NCI-H345 (cell line): ENCODE measurements at places on chromosomes 3 and 15.

- no peak for DNase-seq
Observed at GRCh38 chr15:58466566-58466965, 34.8 kb downstream of the LIPC start.

DNA sequence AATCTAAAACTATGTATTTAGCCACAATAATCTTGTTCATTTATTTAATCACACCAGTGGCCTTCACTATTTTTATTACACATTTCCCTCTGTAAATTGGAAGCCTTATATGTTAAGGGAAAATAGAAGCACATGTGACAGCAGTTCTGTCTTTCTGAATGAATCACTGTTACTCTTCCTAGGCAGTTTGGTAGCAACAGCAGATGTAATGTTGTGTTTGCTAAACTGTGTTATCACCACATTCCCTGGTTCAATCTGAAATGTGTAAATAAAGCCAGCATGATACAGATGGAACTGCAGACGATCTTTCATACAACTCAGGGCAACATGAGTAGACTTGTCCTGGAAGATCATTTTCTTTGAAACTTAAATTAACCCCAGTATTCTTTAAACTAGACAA lies 220.1 kb downstream of the MCTP2 start:
- DNase-seq: no peak

- no peak for DNase-seq
Observed at GRCh38 chr3:73572368-73572767, 52.4 kb downstream of the PDZRN3 start.

- no peak for DNase-seq
Observed at GRCh38 chr3:55611121-55611520, 124.0 kb upstream of the WNT5A start.

- no peak for DNase-seq
Observed at GRCh38 chr15:33152502-33153109, 41.9 kb downstream of the FMN1 start.

GRCh38 chr3:183044547-183045229 lies 54.6 kb downstream of the MCCC1 start:
- DNase-seq: no peak

GRCh38 chr3:42547401-42547945 lies 34.3 kb downstream of the SEC22C start:
- DNase-seq: peak; percentile 37

DNA sequence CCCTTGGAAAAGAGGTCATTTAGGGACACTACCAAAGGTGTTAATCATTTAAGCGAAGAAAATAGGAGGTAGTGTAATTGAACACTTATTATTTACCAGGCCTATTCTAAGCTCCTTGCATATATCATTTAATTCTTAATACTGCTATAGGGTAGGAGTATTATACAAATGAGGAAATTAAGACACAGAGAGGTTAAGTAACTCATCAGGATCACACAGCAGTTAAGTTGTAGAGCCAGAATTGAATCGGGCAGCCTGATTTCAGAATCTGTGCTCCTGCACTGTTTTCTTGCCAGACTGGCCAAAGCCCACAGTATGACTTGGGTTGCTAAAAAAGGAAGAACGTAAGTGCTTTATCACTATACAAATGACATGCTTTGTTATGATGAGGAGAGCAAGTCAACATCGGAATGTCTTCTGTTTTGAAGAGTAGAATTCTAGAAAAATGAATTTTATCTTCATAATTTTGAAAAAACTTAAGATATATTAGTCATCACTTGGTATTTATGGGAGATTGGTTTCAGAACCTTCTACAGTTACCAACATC lies 31.4 kb downstream of the HPS3 start:
- no peak for DNase-seq

GRCh38 chr3:95586754-95587153 lies 1227.6 kb upstream of the EPHA6 start:
- DNase-seq: no peak

GRCh38 chr3:15676259-15676658 lies 74.7 kb downstream of the BTD start:
- DNase-seq: no peak

GRCh38 chr15:82043796-82044372 lies 1.9 kb downstream of the MEX3B start:
- no peak for DNase-seq

DNA sequence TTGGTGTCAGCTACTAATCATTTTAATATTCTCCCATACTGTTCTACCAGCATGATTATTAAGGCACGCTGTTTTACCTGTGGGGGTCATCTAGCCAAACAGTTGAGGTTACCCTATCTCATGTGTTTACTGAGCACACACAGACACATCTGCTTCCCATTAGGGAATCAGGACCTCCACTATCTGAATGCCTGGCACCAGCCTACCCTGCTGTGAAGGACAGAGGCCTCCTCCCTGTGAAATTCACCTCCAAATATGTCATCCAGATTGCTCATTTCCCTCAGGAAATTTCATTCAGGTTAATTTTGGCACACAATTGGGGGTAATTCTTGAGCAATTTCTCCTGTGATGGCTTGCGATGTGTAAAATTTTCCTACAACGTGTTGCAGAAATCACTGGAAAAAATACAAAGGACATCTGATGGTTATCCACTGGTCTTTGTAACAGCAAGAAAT lies 155.6 kb upstream of the NR2E3 start:
- DNase-seq: no peak

DNA sequence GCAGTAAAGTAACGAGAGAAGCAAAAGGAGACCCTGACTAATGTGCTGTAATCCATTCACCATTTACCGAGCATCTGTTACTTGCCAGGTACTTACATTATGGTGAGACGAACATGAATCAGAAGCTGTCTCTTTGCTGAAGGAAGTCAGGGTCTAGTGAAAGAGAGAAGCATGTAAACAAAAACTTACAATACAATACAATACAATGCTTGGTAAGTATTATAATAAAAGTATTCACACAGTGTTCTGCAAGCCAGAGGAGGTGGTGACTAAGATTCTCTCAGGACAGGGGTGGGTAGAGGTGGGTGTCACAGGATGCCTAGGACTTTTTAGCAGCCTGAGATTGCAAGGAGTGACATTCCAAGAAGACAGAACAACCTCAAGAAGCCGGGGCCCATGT lies 50.2 kb upstream of the MGA start:
- DNase-seq: no peak

DNA sequence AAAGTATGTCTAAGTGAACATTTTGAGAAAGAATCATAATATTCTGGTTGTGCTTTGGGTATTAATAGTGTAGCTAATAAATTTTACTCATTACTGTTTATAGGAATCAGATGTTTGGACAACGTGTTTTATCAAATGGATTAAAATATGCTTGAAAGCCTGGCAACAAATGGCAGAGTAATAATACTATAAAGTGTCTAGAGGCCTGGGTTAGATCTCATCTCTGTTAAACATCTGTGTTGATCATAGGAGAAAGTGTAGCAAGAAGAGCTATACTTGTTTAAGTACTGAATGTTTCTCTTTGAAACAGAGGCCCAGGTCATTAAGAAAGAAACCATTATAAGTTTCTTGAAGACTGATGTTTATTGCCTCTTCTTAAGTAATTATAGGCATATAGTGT lies 30.5 kb downstream of the VPS8 start:
- no peak for DNase-seq

DNA sequence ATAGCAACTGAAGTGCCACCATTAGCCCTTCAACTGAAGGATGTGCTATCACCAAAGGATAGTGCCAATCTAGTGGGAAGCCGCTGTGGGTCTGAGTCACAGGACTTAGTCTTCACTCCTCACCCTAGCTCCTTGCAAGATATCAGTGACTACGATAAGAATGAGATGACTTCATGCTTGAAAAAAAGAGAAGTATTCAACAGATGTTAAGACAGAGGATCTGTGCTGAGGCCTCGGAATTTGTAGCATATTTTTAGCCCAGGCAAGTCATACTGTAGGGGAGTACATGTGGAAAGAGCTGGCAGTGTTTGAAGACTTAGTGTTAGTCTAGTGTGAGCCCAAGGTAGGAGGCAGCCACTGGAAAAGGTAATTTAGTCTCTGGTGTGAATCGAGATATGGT lies 270.7 kb upstream of the LRTM1 start:
- DNase-seq: no peak

DNA sequence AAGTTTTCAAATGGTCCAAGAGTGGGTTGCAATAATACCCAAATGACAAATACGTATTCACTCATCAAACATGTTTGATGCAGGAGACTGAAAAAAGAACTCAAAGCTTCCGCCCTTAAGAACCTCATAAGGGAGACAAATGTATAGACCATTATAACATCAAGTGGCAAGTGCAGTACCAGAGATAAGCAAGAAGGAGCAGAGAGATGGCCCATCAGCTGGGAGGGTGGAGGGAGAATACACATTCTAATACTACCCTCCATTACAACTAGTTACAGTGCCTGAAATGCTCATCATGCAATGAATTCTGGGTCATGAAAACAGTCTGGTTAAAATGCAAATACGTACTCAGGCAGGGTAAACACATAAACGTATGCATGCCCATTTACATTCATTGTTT lies 304.0 kb downstream of the SHQ1 start:
- DNase-seq: no peak

DNA sequence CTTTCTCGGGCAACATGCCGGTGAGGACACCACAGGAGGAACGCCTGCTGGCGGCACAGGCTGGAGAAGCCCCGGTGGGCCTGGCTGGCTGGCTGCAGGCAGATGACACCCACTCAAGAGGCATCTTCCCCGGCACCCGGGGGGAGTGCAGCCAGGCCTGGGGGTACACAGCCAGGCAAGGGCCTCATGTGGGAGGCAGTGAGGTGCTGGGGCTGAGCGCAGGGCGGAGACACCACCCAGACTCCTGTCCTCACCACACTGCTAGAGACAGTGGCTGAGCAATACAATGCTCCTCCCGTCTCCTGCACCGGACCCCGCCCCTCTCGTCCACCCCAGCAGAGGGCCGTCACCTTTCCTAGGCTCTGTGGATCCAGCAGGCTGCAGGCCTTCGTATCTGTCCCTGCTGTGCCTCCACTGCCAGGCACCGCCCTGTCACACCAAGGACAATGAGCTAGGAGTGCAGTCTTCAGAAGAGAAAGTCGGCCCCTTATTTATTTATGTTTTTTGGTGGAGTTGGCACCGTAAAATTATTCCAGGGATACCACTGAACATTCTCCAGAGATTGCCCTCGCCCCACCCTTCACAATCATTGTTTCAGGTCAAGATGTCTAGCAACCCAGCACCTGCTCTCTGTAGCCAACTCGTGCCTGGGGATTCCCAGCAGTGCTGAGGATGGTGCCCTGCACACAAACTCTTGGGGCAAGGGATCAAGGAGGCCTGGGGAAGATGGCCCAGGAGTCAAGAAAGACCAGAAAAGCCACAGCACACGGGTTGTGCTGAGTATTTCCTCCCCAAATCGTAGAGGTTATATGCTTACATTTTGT lies 129.1 kb downstream of the ATP10A start:
- no peak for DNase-seq

GRCh38 chr3:123110976-123111615 lies 44.3 kb downstream of the PDIA5 start:
- no peak for DNase-seq

- DNase-seq: no peak
Observed at GRCh38 chr3:643376-643775, 446.8 kb downstream of the CHL1 start.

GRCh38 chr3:179299999-179300613 lies 22.7 kb upstream of the ZNF639 start:
- no peak for DNase-seq

GRCh38 chr3:14810801-14811661 lies 7.7 kb upstream of the FGD5 start:
- no peak for DNase-seq

- no peak for DNase-seq
Observed at GRCh38 chr3:17741621-17742101, 770 bp downstream of the TBC1D5 start.

DNA sequence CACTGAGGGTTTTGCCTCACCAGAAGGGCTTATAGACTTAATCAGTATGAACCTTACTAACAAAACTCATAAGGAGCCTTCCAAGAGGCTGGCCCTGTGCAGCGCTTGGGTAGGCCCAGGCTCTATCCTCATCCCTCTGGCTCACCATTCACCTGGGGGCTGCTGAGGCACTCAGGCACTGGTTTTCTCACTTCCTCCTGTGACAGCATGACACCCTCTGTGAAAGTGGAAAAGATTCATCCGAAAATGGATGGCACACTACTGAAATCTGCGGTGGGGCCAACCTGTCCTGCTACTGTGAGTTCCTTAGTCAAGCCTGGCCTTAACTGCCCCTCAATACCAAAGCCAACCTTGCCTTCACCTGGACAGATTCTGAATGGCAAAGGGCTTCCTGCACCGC lies 41.3 kb downstream of the PSMD6 start:
- no peak for DNase-seq
